T-cell (primary cell): ENCODE measurements at places on chromosomes 16 and 17. TPM values are rescaled to one million over a fixed set of nuclear protein-coding genes. Genes with fewer than 3 reads are reported as not detected.

DNA sequence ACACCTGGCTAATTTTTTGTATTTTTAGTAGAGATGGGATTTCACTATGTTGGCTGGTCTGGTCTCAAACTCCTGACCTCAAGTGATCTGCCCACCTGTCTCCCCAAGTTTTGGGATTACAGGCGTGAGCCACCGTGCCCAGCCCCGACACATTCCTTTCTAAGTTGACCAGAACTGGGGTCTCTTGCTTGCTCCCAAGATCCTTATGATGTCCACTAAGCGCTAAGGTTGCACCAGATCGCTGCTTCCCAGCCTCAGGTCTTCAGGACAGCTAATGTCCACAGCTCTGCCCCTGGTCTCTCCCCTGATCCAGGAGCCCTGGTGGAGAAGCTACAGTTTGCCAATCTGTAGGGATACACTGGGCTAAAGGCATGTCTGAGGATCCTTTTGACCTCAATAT is 29.5 kb downstream of the NSMCE1 start:
- H3K4me3 ChIP-seq = no peak overlapping the region
- H3K27ac ChIP-seq = peak overlapping the region; percentile 98
- peaks cover 76% of the 10 kb centered on the region for H3K4me1 ChIP-seq

DNA sequence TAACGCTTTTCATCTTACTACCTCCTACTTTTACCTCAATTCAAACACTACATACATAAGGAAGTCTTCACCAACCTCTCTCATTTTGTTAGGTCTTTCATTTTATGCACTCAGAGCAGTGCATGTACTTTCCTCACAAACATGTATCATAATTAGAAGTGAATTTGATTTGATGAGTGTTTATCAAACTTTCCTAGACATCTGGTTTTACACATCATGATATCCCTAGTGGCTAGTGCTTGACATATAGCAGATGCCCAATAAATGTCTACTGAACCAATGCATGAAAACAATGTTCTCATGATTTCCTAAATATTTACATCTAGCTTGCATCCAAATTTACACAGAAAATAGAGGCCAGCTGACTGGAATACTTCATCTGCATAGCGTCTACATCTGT is 323.4 kb upstream of the KIF2B start:
- H3K27ac ChIP-seq = no peak overlapping the region
- no peaks in the 10 kb centered on the region for H3K36me3 ChIP-seq
- H3K4me3 ChIP-seq = no peak overlapping the region

CCDC78 gene
- total RNA-seq = 8.6 TPM

- no peak overlapping the region for H3K4me3 ChIP-seq
- H3K27me3 ChIP-seq = peaks cover 2% of the 10 kb centered on the region
- DNase-seq = no peak
- H3K36me3 ChIP-seq = peaks cover 5% of the 10 kb centered on the region
Observed at GRCh38 chr16:2457946-2458345, 2.0 kb upstream of the TEDC2 start.

- H3K27me3 ChIP-seq = no peaks in the 10 kb centered on the region
- H3K36me3 ChIP-seq = peaks cover 26% of the 10 kb centered on the region
- peak; percentile 64 for DNase-seq
- peak overlapping the region; percentile 95 for H3K4me3 ChIP-seq
- H3K4me1 ChIP-seq = peaks cover 33% of the 10 kb centered on the region
- H3K27ac ChIP-seq = peak overlapping the region; percentile 76
Observed at GRCh38 chr17:39926588-39927100, 757 bp downstream of the ORMDL3 start.

- no peak overlapping the region for H3K27ac ChIP-seq
- no peaks in the 10 kb centered on the region for H3K4me1 ChIP-seq
- no peak for DNase-seq
- H3K27me3 ChIP-seq = peaks cover 10% of the 10 kb centered on the region
- H3K36me3 ChIP-seq = no peaks in the 10 kb centered on the region
Observed at GRCh38 chr17:28443901-28444638, 29.4 kb upstream of the SLC13A2 start.

DNA sequence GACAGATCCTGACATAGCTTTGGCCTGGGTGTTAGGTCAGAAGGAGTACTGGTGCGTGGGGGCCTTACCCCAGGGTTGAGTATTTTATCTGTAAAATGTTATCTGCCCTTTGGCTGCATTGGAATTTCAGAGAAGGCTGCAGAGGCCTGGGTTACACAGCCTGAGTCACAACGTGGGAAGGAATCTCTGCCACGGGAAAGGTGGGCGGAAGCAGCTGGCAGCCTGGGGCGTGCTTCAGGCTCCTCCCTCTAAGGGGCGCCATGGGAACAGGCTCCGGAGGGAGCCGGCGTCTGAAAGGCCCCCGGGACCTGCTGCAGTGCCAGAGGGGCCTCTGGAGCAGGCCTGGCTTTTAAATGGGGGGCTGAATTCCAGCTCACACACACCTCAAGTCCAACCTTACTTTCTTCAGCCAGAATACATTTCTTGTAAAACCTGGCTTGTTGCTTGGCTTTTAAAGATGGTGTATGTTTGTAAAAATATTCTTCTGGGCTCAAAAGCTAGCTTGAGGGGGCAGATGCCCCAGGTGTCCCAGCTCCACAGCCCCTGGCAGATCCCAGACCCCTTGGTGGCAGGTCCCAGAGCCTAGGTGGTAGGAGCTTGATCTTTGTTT is 142.2 kb downstream of the RAB11FIP4 start:
- no peak for DNase-seq
- peaks cover 24% of the 10 kb centered on the region for H3K36me3 ChIP-seq
- no peaks in the 10 kb centered on the region for H3K4me1 ChIP-seq
- no peak overlapping the region for H3K4me3 ChIP-seq

GRCh38 chr17:81161536-81161935 is 3.8 kb upstream of the PVALEF start:
- no peaks in the 10 kb centered on the region for H3K36me3 ChIP-seq
- H3K4me3 ChIP-seq = no peak overlapping the region
- no peak for DNase-seq
- H3K4me1 ChIP-seq = peaks cover 20% of the 10 kb centered on the region
- no peak overlapping the region for H3K27ac ChIP-seq
